ENCODE measurements at places on chromosomes 2 and 18.
A peak's percentile ranks its signal among the peaks of the same experiment; 100 is the strongest.

GRCh38 chr2:165895974-165896373, 57.6 kb downstream of the TTC21B start:
- no peak for DNase-seq

DNA sequence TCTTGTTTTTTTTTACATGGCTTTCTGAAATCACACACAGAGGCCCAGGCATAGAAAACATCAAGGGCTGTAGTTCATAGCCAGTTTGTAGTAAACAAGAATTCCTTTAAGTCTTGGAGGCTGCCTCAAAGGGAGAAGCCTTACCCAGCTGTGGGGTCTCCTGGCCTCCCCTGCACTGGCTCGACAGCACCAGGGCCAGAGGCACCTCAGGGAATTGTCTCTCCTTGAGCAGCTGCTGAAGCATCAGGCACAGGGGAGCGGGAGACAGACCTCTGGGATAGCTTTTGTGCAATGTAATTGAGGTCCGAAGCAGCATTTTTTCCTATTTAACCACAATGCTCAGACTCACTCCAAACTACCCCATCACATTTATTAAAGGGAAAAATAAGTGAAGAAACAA, 209.1 kb downstream of the HRH4 start:
- DNase-seq: no peak

GRCh38 chr18:79367989-79368388, 27.7 kb upstream of the NFATC1 start:
- no peak for DNase-seq

GRCh38 chr2:46325182-46325928, 28.1 kb downstream of the EPAS1 start:
- DNase-seq: no peak

DNA sequence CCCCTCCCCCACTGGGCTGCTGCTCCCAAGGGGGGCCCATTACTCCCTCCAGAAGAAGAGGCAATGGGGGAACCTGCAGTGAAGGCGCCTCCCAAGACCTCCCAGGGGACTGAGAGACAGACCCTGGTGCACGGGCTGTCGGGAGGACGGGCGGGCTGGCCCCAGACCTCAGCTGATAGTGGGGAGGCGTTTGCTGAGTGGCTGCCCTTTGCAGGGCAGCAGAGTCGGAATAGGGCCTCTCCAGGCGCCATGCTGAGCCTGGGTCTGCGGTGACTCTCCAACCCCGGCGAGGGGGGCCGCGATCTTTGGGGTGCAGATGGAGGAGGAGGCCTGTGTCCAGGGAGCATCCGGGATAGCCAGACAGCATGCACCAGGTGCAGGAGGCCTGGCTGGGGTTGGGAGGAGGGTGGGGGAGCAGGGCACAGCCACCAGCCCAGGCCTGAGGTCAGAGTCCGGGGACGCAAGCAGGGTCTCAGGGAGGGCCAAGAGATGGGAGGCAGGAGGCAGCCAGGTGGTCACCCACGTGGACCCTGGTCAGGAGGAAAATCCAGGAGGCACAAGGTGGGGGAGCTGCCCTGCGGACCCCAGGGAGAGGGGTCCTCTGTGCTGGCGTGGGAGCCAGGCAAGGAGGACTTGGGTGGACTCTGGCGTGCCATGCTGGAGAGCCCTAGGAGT, 11.0 kb downstream of the CROCC2 start:
- DNase-seq: no peak

DNA sequence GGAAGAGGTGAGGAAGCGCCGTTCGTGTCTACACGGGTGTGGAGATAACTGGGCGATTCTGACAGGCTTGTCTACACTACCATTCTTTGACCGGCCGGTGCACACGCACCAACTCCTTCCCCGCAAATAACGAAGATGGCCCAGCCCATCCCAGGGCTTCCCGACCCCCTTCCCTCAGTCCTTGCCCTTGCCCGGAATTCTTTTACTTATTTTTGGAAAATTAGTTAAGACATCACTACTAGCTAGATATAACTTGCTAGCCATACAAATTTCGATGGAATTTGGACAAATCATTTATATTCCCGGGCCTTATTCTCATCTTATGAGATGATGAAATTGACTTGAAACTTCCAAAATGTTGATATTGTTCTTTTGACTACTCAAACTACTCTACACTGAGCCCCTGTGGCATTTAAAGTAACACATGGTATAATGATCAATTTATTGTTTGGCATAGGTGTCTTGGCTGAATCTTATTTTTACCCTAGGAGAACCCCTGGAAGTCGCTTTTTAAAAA, 1.3 kb downstream of the ERICH2 start:
- no peak for DNase-seq

GRCh38 chr2:28547906-28548600, 52.2 kb downstream of the PLB1 start:
- no peak for DNase-seq

DNA sequence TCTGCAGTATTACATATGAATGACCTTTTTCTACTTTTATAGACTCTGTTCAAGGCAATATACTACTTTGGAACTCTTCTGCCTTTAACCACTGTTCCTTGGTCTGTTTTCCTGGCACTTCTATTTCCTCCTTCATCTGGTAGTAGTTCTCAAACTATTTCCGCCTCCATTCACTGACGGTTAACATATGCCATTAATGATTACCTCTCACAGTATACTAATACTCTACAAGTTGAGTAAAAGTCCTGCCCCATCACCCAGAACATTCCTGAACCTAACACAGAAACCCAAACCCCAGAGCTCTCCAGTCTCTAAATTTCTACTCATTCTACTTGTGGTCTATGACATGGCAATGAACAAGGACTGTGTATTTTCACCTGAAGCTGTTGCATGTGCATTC, 4.5 kb downstream of the GFPT1 start:
- DNase-seq: no peak

- DNase-seq: no peak
These were observed 148.5 kb downstream of the CAMKMT start for GRCh38 chr2:44510246-44510645.

- DNase-seq: no peak
These were observed 843.3 kb downstream of the GALR1 start for GRCh38 chr18:78092901-78093300.

DNA sequence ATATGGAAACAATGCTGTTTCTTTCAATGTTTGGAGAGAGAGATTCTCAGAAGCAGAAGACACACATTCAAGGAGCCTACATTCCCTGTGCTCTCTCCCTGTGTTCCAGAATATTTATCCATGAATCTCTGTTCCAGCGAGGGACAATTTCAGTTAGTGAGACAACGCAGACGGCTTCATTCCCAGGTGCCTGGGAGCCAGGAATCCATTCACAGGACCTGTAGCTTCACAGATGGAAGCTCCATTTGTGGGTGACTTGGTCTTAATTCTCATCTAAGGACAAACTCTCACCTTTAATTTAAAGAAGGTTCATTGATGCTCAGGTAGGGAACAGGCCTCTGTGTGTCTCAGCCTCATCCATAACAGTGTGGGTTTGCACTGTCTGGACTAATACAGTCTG, 1156.6 kb downstream of the RPIA start:
- DNase-seq: no peak

DNA sequence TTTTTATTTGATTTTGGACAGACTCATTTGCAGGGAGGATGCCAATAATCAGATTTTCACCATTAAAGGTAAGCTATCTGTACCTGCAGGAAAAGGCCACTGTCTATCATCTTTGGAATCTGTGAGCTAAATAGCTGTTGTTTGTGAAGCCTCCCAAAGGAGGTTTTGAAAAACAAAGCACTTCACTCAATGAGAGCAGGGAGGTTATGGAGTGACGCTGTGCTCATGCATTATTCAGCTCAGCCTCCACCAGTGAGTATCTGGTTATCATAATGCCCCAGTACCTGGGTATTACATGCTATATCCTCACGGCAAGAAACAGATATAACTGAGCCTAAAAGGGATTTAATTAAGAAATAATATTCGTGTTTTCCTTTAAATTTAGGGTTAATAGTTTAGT, 189.6 kb upstream of the PIK3C3 start:
- DNase-seq: no peak

- no peak for DNase-seq
These were observed 64.1 kb upstream of the NFU1 start for GRCh38 chr2:69501301-69501700.

GRCh38 chr2:19362094-19362754, 3.8 kb upstream of the OSR1 start:
- no peak for DNase-seq

DNA sequence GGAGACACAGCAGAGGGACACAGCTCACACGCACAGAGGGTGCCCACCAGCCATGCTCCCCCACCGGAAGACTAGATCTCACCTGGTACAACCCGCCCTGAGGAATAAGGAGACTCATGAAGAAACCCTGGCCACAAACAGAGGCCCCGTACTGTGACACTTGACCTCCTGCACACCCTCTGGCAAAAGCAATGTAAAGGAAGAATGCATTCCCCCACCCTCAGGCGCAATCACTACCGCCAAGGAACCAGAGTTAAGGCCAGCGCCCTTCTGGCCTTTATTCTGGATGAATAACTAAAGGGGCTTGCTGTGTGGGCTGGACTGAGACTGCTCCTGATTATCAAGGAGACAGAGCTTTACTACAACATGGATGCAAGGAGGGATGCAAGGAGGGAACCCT, 509.2 kb upstream of the SPHKAP start:
- no peak for DNase-seq

DNA sequence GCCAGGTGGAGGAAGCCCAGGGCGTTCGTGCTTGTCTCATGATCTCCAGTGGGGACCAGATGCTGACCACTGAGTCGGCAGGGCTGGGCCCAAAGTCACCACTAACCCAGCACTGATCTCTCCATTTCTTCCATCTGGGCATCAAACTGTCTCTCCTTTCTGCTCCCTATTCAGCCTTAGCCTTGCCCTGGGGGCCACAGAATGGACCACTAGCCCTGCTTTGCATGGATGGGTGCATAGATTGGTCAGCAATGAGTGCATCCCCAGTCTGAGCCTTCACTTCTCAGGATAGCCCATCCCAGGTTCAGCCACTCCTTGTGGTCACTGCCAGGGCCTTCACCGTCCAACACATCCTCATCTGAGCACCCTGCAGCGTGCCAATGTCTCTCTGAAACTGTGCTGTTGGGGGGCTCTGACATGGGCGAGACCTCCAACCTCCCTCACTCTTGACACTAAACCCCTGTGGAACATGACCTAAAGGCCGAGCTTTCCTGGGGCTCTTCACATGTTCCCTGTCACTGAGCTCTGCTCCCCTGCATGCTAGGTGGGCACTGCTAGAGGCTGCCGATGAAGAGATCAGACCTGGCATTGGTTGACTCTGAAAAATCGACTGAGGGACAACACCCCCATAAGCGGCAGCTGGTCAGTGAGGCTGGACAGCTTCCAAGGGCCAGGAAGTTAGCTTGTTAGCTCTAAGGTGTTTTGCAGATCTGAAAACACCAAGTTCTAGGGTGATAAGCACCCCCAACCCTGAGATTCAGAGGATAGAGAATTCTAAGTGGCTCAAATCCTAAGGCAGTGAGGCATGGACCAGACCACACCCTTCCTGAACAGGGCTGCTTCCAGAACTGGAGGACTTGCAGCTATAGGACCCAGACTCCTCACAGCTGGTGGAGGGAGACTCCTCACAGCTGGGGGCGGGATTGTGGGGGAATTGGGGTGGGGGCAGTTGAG, 61.7 kb downstream of the HS1BP3 start:
- DNase-seq: no peak

DNA sequence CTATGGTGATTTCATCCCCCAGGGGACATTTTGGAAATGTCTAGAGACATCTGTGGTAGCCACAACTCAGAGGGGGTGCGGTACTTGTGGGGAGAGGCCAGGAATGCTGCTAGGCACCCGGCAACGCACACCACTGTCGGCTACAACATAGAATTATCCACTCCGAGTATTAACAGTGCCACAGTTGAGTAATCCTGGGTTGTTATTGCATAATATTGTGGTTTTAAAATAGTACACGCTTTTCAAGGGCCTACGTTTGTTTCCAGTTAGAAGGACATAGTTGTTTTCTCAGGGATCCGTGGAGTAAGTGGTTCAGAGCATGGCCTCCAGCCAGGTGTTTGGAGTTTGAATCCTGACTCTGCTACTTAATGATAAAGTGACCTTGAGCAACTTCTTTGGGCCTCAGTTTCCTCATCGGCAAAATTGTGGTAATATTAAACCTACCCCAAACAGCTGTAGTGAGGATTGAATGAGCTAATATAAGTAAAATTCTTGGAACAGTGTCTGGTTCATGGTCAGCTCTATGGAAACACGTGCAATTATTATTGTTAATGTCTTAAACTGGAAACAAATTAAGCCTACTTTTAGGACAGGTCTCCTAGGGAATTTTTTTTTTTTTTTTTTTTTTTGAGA, 24.5 kb downstream of the CYP27A1 start:
- DNase-seq: peak; percentile 72

- DNase-seq: no peak
These were observed 605.2 kb upstream of the SYT4 start for GRCh38 chr18:43882358-43883055.

- peak; percentile 32 for DNase-seq
These were observed 9.3 kb upstream of the KCNE4 start for GRCh38 chr2:223042704-223043118.

GRCh38 chr18:24003903-24004640, 10.5 kb upstream of the TTC39C start:
- DNase-seq: no peak

DNA sequence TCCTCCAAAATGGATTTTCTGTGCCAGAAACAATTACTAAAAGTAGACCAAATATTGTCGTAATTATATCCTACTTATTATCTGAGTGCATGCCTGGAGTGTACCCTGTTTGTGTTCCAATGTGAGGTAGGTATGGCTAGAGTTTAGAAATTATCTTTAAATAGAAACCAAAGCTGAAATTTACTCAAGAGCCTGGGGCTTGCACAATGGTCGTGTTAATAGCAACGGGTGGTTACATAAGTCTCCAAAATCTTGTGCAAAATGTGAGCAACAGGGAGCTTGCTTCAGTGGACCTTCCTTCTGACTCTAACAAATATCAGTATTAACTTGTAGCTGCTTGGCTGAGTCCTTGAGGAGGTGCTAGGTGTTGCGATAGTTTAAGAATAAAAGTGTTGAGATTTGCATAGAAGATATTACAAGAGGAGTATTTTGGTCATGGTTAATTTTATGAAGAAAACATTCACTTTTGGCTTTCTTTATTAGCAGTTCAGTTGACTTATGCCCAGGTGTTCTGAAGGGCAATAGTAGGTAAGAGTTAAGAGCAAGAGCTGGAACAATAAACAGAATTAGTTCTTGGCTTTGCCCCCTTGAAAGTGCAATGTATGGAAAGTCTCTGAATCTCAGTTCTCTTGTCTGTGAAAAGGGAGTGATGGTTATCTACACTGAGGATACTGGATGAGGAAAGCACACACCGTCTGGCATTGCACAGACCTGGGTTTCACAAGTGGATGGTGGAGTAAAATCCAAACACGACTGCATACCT, 4.6 kb downstream of the CXCR4 start:
- peak; percentile 88 for DNase-seq

DNA sequence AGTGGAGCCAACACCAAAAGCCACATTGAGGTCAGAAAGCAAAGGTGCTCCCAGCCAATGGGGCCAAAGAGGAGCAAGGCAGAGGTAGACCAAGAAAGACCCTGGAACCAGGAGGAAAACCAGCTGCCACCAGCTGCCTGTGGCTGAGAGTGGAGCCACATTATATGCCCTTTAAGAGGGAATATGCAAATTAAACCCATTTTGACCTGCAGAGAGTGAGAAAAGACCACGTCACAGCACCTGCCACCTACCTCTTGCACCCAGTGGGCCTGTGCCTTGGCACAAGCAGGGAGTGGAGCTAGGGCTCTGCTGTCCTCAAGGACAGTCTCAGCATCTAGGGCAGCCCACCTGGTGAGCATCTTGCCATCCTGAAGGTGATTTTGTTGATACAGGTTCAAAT, 161.3 kb downstream of the MTCL1 start:
- DNase-seq: no peak
